Mucosa of descending colon (tissue), 3 donors: ENCODE measurements at places on chromosomes 5 and 9. TPM values are rescaled to one million over a fixed set of nuclear protein-coding genes. Genes with fewer than 3 reads are reported as not detected.

DNA sequence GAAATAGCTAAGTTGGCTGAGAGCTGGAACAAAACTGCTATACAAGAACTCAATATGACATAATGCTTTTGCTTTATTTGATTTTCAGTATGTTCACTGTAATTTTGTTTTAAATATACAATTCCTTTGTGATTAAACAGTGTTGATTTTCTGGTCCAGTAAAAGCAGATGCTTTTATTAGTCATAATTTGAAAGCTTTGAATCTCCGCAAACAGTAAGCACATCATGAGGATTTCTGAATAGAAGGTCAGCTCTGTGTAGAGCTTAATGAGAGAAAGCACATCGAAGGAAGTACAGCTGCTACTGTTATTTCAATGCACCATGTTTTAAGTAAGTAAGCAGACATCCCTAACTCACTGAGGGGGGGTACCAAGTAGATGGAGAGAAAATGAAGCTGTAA, 701.3 kb upstream of the ACO1 start:
- DNase-seq, result no peak

DNA sequence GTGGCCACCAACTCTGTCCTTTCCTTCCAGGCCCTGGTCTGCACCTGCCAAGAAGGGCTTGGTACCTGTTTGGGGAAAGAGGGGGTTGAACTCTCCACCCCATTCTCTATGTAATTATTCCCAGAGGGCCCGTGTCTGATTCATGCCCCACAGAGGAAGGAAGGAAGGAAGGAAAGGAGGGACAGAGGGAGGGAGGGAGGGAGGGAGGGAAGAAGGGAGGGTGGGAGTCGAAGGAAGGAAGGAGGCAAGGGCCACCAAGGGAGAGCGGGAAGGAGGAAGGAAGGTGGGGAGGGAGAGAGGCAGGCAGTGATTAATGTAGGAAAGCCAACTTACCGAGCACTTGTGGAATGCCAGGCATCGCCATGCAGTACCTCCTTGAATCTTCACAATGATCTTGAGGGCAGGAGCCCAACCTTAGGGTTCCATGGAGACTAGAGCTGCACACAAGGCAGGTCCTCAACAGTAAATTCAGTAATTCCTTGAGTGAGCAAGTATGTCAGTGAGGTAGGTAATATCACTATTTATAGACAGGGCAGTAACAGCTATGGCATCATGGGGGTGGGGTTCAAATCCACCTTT, 75.8 kb downstream of the FGF18 start:
- no peak for DNase-seq

DNA sequence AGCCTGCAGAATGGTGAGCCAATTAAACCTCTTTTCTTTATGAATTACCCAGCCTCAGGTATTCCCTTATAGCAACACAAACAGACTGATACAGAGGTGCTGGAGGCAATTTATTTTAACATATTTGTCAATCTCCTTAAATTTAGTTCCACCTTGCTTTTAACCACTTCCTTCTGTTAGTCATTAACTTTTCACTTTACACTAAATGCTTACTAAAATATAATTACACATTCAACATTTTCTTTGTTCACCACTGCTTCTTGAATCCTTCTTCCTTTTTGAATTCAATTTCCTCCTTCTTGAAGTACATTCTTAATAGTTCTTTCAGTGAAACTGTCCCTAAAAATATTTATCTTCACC, 39.4 kb downstream of the LYRM7 start:
- DNase-seq, result no peak

The PRR16 gene
- total RNA-seq, result 2.9 TPM

The IFT74 gene
- 16.6 TPM for total RNA-seq

The PCDHB12 gene
- 0.52 TPM for total RNA-seq

The RELL2 gene
- total RNA-seq, result 3.9 TPM

The PCDHGA8 gene
- 3.8 TPM for total RNA-seq
